ENCODE measurements at places on chromosomes 12 and 14.

DNA sequence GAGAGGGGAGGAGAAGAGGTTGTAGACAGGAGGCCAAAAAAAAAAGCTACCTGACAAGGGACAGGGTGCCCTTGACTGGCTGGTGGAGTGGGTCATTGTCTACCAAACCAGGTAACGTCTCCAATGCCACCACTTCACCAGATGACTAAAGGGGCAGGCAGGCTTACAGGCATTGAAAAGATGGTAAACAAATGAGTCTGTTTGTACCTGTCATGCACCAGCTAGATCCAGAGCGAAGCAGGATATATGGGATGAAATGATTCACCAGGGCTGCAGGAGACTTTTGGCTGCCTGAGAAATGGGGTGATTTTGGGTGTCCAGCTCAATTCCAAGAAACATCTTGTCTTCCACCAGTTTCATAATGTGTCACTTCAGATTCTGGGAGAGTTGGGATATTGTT lies 4.0 kb downstream of the C12orf54 start:
- DNase-seq = no peak
- H3K4me1 ChIP-seq = peaks cover 4% of the 10 kb centered on the region
- no peak overlapping the region for H3K27ac ChIP-seq
- no peaks in the 10 kb centered on the region for H3K36me3 ChIP-seq
- no peak overlapping the region for H3K4me3 ChIP-seq
- H3K27me3 ChIP-seq = peaks cover 5% of the 10 kb centered on the region

DNA sequence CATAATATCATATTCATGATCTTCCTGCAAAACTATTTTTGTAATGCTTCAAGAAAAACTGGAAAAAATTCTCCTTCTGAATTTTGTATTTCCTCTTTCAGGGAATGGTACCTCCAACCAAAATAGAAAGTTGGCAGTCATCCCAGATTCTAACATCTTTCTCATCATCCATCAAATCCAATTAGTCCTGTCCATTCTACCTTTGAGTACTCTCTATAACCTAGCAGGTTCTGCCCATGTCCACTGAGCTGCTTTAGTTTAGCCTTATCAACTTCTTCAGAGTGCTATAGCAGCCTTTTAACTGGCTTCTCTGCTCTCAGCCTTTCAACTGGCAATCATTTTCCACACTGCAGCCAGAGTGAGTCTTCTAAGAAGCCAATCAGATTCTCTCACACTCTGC lies 236.2 kb downstream of the AKAP6 start:
- H3K4me3 ChIP-seq = no peak overlapping the region
- no peaks in the 10 kb centered on the region for H3K36me3 ChIP-seq
- DNase-seq = no peak
- H3K27me3 ChIP-seq = peaks cover 10% of the 10 kb centered on the region
- H3K27ac ChIP-seq = no peak overlapping the region
- peaks cover 17% of the 10 kb centered on the region for H3K4me1 ChIP-seq

DNA sequence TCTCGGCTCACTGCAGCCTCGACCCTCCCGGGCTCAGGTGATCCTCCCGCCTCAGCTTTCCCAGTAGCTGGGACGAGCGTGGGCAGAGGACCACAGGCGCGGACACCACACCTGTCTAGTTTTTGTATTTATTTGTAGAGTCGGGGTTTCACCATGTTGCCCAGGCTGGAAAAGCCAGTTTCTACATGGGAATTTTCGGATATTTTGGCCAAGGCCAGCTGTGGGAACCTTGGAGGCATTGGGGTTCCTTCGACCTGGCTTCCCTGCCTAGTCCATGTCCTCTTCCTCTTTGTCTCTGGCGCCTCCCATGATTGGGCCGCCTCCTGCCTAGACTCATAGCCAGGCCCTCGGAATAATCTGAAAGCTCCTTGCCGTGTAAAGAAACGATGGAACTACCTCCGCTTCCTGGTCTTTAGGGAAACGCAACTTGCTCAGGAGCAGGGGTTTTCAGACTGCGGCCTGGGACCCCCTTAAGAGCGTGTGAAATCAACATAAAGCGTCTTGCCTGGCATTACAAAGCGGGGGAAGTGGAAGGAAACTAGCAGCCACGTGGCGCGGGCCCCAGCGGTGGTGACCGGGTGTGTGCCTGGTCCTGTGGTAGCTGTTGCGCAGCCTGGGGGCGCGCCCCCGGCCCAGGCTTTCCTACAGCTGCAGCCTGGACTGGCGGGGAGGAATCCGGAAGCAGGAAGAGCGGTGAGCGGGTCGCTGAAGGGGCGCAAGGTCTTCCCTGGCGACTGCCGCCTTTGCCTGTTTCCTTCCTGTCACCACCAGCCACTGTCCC lies 1.4 kb upstream of the HSP90AA1 start:
- H3K36me3 ChIP-seq = peaks cover 34% of the 10 kb centered on the region
- H3K4me3 ChIP-seq = peak overlapping the region; percentile 94
- DNase-seq = peak; percentile 68
- H3K27ac ChIP-seq = peak overlapping the region; percentile 95

DNA sequence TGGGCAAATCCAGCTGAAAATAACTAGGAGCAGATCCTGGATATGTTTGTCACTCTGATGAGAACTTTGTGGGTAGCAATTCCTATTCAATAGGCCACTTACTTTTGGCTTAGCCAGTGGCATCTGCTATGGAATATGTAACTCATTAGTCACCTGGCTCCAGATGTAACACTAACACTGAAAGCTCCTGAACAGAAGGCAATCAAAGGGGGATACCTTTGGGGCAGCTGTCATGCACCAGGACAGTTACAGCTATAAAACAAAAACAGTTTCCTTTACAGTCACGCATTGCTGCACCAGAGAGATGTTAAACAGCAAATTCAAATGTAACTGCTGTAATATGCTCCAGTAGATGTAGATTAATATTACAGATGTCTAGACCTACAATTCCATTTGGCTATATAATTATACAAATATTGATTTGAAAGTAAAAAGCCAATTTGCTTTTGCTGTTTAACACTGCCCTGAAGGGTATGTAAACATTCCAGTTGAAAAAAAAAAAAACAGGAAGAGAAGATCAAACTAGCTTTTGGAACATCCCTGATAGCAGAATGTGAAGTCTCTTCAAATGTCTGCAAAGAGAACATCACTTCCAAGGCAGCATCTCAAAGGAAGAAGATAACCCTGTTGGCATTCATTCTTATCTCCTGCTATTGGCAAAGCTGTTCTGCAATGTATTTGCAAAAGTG lies 18.4 kb downstream of the RACGAP1 start:
- DNase-seq = no peak
- H3K4me1 ChIP-seq = peaks cover 7% of the 10 kb centered on the region
- H3K27ac ChIP-seq = no peak overlapping the region
- no peak overlapping the region for H3K4me3 ChIP-seq
- no peaks in the 10 kb centered on the region for H3K27me3 ChIP-seq

GRCh38 chr14:25032092-25032784 lies 17.7 kb downstream of the STXBP6 start:
- H3K27ac ChIP-seq = no peak overlapping the region
- no peaks in the 10 kb centered on the region for H3K27me3 ChIP-seq
- no peaks in the 10 kb centered on the region for H3K36me3 ChIP-seq
- no peak overlapping the region for H3K4me3 ChIP-seq

GRCh38 chr12:107369679-107370078 lies 276.3 kb upstream of the CRY1 start:
- peak; percentile 76 for DNase-seq
- peak overlapping the region; percentile 91 for H3K27ac ChIP-seq
- H3K27me3 ChIP-seq = no peaks in the 10 kb centered on the region
- H3K36me3 ChIP-seq = peaks cover 9% of the 10 kb centered on the region

DNA sequence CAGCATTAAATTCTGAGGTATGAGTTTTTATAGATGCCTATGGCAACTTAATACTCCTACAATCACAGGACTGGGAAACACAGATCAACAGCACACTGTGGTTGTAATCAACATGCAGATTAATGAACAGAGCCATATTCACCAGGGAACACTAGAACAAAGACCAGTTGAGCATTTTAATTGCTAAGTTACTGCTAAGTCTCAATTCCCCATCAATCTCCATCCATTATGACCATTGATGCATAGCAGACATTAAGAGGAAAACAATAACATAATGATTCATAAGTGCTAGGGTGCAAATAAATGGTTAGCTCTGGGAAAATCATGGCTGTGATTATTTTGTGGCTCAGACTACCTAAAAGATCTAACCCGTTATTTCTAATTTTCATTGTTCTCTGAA lies 505.6 kb downstream of the TRHDE start:
- H3K4me3 ChIP-seq = no peak overlapping the region
- H3K27ac ChIP-seq = no peak overlapping the region
- no peak for DNase-seq
- no peaks in the 10 kb centered on the region for H3K4me1 ChIP-seq
- H3K36me3 ChIP-seq = no peaks in the 10 kb centered on the region
